ENCODE measurements at places on chromosomes 3 and 15.

DNA sequence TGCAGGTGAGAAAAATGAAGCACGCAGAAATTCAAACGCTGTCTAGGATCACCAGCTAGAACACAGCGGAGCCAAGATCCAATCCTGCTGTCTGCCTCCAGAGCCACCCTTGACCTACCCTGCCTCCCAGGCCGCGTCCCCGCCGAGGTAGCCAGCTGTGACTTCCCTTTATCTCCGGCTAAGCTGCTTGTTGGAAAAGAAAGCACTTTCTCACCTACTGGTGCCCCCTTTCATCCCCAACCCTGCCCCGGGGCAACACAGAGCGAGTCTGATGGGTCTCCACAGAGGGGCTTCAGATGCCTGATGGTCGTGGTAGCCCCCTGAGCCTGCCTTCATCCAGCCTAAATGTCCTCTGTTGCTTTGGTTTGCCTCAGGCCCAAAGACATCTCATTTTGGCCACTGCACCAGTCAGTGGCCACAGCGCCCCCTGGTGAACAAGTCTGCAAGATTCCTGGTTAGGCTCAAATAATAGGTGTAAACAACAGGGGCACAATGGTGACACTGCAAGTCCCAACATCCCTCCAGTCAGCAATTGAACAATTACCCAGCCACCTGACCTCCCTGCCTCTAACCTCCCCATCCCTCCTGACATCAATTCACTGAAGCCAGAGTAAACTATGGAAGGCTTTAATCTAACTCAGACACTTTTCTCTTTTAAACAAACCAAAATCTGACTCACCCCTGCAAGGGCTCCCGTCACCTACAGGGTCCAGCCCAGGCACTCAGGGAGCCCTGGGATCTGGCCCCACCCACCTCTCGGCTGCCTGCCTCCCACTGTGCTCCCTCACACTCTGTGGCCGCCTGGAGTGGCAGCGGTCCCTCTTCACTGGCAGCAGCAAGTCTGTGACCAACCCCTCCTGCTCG lies 27.3 kb upstream of the BCL2L10 start:
- peak; percentile 11 for DNase-seq

DNA sequence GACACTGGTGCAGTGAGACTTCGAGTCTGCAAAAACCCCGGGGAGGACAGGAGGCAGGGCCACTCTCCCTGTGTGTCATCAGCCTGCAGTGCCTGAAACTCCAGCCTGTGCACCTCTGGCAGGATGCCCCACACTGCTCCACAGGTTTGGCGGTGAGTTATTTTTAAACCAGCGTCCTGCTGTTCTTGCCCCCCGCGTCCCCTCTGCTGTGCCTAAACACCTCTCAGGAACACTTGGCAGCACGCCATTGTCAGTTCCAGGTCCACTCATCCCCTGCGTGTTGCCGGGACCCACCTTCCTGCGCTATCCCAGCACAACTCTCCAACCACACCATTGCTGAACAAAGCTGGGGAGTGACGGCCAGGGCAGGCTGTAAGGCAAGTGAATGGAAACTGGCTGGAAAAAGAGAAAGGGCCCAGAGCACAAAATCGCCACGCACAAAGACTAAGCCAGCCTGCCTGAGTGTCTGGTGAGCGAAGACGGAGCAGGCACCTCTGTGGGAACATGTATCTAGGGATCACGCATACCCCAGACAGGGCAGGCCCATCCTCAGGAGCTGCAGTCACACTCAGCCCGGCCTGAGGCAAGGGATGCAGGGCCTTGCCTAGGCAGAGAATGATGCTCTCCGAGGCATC lies 3.1 kb upstream of the PLA2G4F start:
- no peak for DNase-seq

DNA sequence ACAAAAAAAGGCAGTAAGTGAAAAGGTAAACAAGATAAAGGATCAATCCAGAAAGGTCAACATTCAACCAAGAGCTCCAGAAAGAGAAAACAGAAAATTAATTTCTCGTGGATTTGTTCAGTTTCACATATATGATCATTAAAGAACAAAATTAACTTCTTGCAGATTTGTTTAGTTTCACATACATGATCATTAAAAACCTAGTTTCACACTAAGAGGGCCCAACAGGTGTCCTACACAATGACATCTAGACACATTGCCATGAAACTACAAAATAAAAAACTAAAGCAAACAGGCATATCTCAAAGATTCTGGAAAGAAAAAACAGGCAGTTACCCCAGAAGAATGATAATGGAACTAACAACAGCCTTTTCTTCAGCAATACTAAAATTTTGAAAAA lies 22.1 kb downstream of the PHC3 start:
- no peak for DNase-seq

DNA sequence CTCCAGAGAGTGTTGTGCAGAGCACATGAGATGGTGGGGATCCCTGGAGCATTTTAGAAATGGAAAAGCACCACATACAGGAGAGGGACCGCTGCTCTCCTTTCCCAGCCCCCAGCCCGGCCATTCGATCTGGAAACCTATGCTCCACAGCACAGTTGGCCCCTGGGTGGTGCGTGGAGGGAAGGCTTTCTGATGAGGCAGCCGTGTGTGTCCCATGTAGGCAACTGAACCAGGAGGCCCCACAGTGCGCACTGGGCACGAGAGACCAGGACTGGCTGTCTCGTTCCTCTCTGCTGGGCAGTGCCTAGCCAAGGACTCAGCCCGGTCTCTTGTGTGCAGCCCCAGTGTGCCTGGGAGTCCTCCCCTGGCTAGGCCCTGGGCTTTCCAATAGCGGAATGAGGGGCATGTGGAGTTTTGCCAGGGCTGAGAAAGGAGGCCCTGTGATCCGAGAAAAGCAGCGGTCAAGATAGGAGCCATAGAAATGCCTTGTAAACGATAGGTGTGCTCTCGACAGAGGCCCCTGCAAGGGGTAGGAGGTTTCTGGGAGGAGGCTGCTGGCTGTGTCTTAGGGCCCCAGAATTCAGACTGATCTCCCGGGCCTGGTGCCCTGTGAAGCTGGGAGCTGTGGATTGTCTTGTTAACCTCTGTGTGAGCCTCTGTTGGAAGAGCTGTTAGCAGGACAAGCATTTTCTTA lies 39.0 kb downstream of the CHDH start:
- no peak for DNase-seq

- no peak for DNase-seq
These were observed 129.9 kb downstream of the VGLL4 start for GRCh38 chr3:11513817-11514135.

DNA sequence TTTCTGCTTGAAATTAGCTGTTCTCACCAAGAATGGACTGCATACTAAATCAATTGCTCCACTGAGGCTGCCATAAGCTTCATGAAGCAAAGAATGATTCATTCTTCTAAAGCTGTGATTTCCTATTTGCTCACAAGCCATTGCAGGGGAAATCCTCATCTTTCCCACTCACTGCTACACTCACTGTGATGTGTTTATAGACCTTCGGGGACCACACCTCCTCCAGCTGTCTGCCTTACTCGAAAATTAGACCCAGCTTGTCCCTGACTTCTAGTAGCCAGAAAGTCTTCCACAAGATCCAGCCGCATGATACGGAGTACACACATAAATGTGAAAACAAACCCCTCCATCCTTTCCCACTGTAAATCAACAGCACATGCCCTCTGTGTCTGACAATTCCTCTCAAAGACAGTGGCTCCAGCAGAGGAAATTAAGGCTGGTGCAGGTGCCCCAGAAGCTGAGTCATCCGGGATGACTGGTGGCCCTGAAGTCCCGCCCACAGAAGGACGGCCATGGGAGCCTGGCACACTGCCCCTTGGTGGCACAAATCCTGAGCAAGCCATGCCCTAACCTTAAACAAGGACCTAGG lies 172.0 kb downstream of the STT3B start:
- DNase-seq: no peak
